Posterior cingulate gyrus (tissue), 11 donors: ENCODE measurements at places on chromosomes 6 and 20.

GRCh38 chr20:48339190-48339985, 488.4 kb downstream of the PREX1 start:
- DNase-seq, result no peak

DNA sequence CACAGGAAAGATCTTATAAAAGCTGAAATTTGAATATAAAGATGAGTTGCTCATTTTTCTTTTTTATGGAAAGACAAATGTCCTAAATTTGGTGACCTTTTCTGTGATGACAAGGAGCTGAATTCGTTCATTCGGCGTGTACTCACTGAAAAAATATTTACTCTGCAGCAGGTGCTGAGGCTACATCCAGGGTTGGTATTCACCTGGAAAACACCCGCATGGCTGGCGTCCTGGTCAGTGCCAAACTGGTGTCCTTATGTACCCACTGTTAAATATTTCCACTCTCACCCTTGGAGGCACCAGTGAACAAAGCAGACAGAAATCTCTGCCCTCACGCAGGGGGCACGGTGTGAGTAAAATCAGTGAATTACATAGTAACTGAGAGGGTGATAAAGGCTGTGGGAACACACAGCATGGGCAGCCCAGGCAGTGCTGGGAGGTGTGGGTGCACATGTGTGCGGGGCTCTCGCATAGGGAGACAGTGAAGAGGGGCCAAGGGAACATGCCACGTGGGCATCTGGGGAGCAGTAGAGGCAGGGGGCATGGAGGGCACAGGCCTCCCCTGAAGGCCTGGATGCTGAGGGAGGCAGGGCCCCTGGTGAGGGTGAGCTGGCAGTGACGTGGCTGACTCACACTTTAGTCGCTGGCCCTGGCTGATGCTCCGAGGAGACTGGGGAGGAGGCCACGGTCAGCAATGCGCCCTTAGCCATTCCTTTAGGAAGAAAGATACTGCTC, 89.7 kb downstream of the INSM1 start:
- no peak for DNase-seq

DNA sequence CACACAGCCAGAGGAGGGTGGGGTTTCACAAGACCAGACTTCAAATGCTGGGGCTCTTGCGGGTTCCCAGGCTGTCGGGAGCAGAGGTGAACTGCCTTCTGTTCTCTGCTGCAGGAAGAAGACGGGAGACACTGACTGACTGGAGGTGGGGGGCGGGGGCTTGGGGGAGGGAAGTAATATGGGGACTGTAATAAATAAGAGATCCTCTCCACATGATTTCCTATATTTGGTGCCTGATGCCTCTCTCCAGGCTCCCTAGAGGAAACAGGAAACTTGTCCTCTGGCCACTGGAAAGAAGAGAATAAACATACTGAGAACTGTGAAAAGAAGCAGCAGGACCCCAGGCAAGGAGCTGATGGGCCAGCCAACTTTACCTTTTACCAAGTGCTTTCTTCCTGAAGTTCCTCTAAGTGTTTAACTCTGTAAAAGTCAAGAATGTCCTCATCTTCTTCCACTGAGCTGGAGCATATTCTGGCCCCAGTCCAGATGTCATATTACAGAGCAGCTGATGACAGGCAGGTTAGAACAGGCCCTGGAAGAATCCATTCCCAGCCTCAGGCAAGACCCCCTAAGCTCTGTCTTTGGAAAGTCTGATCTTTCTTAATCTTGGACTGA, 33.2 kb upstream of the ADGRF5 start:
- no peak for DNase-seq

DNA sequence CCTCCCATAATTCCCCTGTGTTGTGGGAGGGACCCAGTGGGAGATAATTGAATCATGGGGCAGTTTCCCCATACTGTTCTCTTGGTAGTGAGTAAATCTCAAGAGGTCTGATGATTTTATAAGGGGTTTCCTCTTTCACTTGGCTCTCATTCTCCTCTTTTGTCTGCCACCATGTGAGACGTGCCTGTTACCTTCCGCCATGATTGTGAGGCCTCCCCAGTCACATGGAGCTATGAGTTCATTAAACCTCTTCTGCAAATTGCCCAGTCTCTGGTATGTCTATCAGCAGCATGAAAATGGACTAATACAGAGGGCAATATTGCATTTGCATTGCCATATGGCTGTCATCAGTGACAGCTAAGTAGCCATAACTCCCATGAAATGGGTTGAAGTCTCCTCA, 63.2 kb downstream of the ZNF217 start:
- DNase-seq, result no peak

DNA sequence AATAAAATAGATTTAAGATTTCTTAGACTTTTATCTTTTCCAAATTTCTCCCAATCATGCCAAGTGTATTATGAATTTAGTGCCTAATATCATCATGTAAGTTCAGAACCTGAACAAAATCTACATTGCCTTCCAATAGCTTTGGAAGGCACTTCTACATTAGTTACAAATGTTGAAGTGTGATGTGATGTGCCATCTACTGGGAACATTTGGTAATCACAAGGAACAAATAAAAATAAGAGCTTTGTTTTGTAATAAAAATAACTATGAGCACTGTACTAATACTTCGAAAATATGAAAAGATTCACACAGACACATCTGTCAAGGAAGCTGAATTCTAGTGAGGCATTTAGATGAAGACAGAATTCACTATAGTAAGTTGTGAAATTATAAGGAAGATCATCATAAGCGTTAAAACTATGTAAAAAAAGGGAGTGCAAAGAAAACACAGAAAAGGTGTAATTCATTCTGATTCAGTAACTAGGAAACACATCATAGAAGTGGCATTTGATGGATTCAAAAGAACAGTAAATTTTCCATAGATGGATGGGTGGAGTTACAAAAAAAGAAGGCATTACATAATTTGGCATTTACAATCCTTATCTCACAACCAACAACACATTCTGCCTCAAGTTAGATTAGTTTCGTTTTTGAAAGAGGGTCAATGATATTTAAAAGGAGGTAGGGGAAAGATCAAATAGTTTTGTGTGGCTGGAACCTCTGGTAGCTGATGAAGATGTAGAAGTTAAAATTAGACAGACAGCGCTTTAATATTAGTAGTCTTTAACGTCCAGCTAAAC, 161.0 kb downstream of the ASCC3 start:
- DNase-seq, result no peak

- no peak for DNase-seq
These were observed 182.8 kb upstream of the FOXQ1 start for GRCh38 chr6:1129131-1129530.

GRCh38 chr6:115078555-115078954, 735.7 kb upstream of the HS3ST5 start:
- no peak for DNase-seq

DNA sequence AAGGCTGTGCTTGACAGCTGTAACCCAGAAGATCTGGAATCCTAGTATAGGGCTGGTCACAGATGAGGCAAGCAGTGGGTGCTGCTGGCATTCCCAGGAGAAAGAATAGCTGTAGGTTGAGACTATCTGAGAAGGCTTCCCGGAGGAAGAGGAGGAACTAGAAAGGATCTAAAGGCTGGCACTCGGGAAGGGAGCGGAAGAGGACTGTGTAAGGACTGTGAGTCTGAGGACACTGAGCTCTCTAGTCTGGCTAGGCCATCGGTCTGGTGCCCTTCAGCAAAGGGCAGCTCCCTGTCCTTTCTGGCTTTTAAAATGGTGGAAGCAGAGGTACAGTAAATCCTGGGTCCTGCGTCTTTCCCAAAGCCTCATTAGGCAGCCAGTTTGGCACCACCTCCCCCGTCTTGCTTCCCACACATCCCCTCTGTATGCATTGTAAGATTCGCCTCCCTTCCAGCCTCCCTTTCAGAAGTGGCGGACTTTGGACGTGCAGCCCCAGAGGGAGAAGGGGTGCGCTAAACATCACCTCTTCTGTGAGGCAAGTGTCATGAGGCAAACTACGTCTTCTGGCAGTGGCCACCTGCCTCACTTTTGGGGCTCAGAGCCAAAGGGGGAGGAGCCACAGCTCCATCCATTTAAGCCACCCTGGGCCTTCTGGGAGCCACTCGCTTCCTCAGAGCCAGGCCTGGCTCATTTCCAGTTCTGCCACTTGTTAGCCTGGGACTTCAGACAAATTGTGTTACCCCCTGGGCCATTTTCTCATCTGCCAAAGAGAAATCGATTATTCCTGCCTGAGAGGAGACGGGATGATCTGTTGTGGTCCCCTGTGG, 8.6 kb downstream of the SNPH start:
- peak; percentile 83 for DNase-seq

- DNase-seq, result no peak
These were observed 60.4 kb upstream of the FOXQ1 start for GRCh38 chr6:1251198-1252155.

GRCh38 chr6:72787391-72788031, 165.6 kb downstream of the KCNQ5 start:
- no peak for DNase-seq

DNA sequence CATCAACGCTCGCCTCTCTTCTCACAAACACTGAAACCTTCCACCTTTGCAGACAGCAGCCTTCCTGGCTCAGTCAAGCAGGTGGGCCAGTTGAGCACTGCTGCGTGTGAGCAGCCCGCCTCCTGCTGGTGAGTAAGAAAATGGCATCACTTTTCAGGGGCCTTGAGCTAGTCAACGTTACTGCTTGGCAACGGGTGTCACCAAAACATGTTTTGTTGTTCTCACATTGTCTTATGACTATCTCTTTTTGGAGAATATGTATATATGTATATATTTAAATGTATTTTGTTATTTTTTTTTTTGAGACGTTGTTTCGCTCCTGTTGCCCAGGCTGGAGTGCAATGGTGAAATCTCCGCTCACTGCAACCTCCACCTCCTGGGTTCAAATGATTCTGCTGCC, 97.0 kb upstream of the AGPAT4 start:
- DNase-seq, result peak; percentile 56

GRCh38 chr6:83976037-83976755, 57.4 kb upstream of the MRAP2 start:
- no peak for DNase-seq

- DNase-seq, result no peak
These were observed 3.0 kb downstream of the TSHZ2 start for GRCh38 chr20:52975029-52975732.

- DNase-seq, result no peak
These were observed 699.0 kb upstream of the CITED2 start for GRCh38 chr6:140073456-140073855.

DNA sequence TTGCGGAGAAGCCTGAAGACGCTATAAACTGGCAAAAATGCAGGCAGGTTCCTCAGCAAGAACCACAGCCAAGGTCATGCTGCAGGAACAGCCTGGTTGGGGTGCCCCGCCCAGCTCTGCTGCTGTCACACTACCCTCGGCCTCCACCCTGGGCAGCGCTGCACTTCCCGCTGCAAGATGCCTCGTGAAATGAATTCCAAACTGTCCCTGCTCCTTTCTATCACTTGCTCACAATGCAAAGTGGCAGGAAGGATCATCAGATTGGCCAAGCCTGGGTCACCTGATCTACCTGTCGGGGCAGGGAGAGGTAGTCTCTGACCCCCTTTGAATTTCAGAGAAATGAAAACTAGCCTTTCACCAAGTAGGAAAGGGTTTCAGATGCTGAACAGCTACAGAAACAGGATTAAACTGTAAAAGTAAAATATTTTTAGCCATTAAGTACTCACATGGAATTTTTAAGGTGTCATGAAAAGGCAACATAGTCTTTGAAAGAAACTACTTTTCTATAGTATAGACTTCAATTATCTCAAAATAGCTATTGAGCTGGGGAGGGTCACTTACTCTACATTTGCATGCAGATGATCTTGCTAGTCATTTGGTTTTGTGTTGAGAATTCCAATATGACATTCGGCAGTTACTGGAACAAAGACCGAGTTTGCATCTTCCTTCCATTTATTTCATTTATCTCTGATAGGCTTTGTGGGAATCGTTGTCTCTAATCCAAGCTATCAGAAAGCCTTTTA, 236.4 kb upstream of the ASCC3 start:
- no peak for DNase-seq

DNA sequence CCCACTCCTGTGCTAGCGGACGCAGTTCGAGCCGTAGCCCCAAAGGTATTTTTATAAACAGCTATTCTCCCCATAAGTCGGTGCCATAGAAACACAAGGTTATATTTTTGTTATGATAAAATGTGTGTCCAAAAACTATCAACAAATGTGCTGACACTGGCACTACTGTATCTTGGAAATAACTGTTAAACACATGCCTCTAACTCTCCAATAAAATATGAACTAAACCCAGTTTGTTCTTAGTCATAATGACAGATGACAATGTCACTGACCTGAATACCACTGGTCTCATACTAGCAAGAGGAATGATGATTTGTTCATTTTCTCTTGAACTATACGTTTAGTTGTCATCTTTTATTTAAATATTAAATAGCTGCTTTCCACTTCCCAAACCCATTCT, 51.4 kb upstream of the NUP153 start:
- no peak for DNase-seq

GRCh38 chr6:147642458-147642857, 134.0 kb downstream of the SAMD5 start:
- no peak for DNase-seq

GRCh38 chr6:75024828-75025227, 181.0 kb downstream of the COL12A1 start:
- DNase-seq, result no peak

DNA sequence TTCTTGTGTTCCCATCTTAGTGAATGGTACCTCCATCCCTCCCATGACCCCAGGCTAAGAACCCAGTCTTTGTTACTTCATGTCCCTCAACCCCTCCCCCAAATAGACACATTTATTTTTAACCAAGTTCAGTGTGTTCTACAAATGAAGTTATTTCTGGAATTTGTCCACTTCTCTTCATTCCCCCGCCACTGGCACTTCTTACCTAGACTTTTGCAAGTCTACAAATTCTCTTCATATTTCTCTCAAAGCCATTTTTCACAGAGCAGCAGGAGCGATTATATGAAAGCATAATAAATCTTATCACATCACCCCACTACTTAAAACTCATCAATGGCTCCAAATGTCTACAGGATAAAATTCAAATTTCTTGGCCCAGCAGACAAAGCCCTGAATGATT, 131.4 kb downstream of the BTBD9 start:
- no peak for DNase-seq

DNA sequence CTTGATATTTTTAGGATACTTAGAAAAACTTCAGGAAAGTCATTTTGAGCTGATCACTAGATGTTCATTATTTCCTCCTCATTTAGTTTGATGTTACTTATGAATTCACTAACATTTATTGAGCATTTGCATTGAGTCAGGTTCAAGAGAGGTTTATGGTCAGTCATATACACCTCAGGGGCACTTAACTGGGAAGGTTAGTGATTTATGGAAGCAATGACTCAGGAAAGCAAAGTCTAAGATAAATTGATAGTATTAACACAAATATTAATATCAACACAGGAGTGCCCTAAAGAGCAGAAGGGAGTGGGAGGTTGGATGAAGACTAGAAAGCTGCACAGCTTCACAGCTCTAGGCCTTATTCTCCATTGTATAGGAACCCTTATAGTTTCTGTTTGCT, 177.0 kb upstream of the TNFAIP3 start:
- no peak for DNase-seq

GRCh38 chr6:3529232-3529631, 72.4 kb upstream of the SLC22A23 start:
- DNase-seq, result no peak

DNA sequence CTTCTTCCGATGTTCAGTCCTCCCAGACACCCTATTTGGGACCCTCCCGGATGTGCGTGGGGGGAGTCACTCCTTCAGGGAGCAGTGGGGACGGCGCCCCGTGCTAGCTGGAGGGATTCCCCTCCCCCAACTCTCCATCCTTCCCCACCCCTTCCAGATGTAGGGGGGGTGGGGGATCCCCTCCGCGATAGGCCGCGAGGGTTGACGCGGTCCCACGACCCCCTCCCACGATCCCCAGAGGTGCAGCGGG, 548 bp downstream of the GNL1 start:
- no peak for DNase-seq
